NCI-H526 treated with DMSO at 0.1 percent for 48 hours (cell line): ENCODE measurements at places on chromosomes 3 and 15.

GRCh38 chr15:92097474-92098178 lies 244.1 kb downstream of the SLCO3A1 start:
- DNase-seq: peak; percentile 46

GRCh38 chr3:175274056-175274455 lies 414.9 kb downstream of the NAALADL2 start:
- DNase-seq: no peak

GRCh38 chr15:85331655-85332285 lies 48.6 kb upstream of the AKAP13 start:
- no peak for DNase-seq

- DNase-seq: no peak
Observed at GRCh38 chr15:69760258-69760845, 307.7 kb downstream of the RPLP1 start.

DNA sequence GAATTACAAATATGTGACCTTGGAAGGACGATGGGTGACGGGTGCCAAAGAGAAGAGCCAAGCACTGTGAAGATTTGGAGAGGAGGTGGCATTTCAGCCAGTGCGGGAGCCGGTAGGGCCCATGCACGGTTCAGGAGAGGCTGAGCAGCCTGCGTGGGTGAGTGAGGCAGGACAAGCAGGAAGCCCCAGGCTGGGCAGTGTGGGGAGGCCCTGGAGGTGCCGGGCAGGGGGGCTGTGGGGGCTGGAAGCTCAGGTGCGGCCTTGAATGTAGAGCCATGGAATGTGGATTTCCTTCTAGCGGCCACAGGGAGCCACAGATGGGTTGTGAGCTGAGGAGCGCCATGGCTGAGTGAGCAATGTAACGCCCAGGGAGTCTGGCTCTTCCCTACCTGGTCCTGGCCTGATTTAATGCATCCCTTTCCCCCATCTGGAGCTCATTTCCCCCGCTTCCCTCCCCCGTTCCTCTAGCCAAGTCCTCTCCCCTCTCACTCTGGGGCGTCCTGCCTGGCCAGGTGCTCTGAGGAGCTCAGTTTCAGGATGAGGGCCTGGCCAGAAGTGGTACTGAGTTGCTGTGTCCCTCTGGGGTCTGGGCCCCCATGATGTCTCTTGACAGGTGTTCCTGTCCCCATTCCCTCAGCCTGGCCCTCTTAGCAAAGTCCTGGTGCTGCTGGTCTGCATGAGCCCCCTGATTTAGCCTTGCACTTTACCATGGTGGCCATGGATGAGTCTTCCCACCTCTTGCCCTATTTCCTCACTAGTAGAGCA lies 41.8 kb upstream of the IQSEC1 start:
- DNase-seq: no peak

DNA sequence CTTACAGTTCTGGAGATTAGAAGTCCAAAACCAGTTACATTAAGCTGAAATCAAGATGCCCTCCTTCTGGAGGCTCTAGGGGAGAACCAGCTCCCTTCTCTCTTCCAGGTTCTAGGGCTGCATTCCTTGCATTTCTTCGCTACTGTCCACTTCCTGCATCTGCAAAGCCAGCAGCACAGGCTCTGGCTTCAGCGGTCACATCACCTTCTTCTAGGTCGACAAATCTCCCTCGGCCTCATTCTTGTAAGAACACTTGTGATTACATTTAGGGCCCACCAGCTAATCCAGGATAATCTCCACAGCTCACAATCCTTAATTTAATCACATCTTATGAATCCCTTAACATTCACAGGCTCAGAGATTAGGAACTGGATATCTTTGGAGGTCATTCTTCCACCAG lies 73.8 kb downstream of the MINAR1 start:
- no peak for DNase-seq

DNA sequence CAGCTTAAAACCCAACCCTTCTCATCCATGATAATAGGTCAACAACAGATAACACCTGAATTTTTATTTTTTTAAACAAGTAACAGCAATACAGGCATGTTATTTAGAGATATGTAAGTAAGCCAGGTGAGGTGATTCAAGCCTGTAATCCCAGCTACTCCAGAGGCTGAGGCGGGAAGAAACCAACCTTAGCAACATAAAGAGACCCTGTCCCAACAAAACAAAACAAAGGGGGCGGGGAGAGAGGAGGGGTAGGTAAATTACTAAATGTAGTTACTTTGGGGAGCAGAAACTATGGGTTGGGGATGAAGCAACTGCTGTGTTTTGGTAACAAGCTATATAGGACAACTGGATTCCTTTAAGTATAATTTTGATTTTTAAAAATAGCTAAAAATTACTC lies 47.0 kb downstream of the GNB4 start:
- DNase-seq: no peak

- DNase-seq: no peak
Observed at GRCh38 chr15:63045879-63046278, 3.3 kb downstream of the TPM1 start.

- DNase-seq: no peak
Observed at GRCh38 chr3:44924457-44925084, 50.2 kb downstream of the TGM4 start.
